ENCODE measurements at places on chromosomes 5 and 9.

DNA sequence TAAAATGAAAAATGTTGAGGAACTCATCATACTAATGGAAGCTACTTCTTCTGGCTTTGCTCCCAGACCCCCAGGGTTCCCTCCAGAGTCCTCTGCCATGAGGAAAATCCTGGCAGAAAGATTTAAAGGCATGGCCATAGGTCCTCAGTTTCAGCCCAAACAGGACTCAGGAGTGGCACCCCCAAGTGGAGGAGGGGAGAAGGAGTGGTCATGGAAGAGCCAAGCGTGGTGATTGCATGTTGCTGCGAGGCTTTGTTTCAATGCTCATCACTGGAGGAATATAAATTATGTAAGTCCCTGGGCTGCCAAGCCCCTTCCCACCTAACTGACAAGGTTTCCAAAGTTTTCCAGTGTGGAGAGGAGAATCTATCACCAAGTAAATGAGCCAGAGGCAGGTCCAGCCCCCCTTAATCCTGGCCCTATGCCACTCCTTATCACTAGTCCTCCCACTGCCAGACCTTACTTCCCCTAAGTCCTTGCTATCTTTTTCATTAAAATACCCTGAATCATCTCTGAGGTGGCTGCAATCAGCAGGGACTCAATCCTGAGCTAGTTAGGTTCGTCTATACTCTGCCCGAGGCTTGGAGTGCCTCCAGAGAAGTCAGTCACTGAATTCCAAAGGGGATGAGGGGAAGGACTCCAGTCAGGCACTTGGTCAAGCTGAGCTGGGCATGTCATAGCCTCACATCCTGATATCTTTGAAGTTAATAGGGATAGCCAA, 70.7 kb upstream of the TAF1L start:
- no peak for DNase-seq

DNA sequence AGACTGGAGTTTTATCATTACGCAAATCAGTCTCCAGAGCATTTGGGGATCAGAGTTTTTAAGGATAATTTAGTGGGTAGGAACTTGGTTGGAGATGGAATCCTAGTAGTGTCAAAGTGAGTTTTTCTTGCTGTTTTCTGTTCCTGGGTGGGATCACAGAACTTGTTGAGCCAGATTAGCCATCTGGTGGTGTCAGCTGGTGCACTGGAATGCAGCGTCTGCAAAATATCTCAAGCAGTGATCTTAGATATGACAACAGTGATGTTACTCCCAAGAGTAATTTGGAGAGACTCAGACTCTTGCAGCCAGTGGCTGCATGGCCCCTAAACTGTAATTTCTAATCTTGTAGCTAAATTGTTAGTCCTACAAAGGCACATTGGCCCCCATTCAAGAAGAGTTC, 1257.8 kb downstream of the MAT2B start:
- no peak for DNase-seq

DNA sequence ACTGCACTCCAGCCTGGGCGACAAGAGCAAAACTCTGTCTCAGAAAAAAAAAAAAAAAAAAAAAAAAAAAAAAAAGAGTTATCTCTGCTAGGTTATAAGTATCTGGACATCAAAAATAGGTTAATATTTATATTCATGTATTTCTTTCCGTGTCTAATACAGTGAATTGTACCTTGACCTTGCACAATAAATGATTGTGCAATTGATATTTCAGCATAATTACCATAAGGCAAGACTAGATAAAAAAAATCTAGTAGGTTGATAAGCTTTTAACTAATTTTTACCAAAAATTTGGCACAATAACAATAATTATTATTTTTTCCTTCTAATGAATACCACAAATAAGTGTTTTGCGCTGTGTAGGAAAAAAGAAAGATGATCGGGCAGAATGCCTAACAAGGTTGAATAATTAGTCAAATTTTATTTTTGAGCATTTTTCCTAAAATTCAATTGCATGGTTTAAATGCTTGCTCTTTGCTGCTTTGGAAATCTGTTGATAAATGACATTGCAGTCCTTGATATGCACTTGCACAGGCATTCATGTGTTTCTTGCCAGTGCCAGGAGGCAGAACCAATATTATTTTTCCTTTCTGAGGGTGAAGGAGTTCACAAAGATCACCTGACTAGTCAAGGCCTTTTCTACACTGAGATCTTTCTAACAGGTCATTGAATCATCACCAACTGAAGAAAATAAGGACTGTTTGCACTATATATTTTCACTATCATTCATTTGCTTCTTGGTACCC, 127.5 kb downstream of the ARRDC3 start:
- no peak for DNase-seq

- DNase-seq = no peak
These were observed 8.2 kb upstream of the RALGDS start for GRCh38 chr9:133129001-133129795.

DNA sequence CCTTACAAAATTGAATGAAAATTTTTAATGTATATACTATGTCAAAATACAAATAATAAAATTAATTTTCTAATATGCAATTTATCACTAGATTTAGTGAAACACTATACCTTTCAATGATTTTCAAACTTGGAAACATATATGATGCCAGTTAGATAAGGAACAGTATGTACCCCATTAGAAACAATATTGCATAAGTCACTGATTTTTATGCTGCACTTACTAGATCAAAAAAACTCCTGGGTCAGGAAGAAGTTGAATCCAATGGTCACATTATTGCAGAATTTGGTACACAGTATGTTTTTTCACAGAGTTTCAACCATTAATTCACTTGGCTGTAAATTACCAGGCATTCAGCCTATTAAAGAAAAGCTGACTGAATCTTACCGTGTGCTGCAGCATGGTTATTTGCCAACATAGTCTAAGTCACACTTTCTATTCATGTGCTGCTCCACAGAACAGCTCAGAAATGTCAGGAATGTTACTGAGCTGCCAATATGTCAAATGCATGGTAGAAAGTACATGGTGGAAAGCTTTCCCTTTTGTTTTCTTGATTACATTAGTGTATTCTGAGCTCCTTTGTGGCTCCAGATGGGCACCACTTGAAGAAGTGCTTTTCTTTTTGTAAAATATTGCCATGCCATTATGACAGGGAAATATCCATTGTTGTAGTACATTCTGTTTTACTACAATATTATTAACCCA, 9.9 kb upstream of the PRR16 start:
- no peak for DNase-seq

- DNase-seq = no peak
These were observed 49.9 kb upstream of the GARNL3 start for GRCh38 chr9:127214421-127215267.

DNA sequence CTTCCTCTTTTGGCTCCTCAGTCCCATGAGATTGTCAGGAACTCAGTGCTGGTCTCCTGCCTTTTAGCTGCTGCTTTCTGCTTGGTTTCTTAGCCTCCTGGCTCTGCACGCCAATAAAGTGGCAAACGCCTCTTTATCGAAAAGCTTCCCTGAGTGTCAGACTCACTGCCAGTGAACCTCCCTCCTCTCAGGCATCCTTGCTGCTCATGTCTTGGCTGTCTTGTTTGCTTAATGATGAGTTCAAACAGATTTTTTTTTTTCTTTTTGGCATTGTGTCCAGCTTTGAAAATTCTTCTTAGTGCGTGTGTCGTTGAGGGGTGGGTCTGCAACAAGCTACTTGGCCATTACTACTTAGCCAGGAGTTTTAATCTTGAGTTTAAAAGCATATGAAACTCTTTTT, 14.9 kb downstream of the RASGRF2 start:
- no peak for DNase-seq

DNA sequence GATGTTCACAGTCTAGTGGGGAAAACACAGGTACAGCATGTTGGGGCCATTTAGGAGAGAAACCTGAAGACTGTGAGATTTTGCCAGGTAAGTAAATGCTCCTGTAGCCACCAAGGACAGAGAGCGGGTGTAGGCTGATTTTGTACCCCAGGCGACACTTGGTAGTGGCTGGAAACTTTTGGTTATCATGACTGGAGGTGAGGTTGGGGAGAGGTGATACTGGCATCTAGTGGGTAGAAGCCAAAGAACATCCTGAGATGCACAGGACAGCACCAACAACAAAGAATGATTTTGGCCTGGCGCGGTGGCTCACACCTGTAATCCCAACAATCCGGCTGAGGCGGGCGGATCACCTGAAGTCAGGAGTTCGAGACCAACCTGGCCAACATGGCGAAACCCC, 38.8 kb upstream of the PWWP2A start:
- DNase-seq = no peak

DNA sequence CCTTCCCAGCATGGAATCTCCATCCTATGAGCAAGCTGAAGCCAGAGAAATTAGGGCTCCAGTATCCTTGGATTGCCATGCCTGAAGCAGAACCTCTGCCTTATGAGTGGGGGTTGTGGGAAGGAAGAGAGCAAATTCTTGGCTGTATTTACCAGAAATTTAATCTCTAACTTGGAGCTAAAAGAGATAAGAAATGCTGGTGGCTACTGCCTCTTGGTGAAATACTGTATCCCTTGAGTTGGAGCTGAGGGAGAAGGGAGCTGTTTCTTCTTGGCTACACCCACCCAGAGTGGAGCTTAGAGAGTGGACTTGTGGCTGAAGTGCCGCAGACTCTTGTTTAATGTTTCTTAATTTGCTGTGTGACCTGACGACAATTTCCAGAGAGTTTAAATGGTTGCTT, 447.3 kb downstream of the ARHGEF28 start:
- DNase-seq = no peak

GRCh38 chr9:98214811-98215210, 22.4 kb upstream of the CORO2A start:
- no peak for DNase-seq

DNA sequence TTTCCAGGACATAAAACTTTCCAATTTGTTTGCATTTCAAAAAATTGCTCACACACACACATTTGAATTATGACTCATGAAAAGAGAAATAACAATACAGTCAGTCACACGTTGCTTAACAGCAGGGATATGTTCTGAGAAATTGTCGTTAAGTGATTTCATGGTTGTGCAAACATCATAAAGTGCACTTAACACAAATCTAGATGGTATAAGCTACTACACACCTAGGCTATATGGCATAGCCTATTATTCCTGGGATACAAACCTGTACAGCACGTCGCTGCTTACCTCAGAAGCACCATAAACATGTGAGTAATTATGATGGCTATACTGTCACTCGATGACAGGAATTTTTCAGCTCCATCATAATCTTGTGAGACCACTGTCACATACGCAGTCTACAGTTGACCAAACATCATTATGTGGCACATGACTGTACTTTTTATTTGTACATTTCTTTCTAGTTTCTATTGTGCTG, 378.2 kb downstream of the ACTL7B start:
- DNase-seq = no peak

- DNase-seq = no peak
These were observed 4.2 kb downstream of the SEMA4D start for GRCh38 chr9:89493671-89494070.

GRCh38 chr9:38172586-38172985, 103.6 kb upstream of the SHB start:
- DNase-seq = no peak

DNA sequence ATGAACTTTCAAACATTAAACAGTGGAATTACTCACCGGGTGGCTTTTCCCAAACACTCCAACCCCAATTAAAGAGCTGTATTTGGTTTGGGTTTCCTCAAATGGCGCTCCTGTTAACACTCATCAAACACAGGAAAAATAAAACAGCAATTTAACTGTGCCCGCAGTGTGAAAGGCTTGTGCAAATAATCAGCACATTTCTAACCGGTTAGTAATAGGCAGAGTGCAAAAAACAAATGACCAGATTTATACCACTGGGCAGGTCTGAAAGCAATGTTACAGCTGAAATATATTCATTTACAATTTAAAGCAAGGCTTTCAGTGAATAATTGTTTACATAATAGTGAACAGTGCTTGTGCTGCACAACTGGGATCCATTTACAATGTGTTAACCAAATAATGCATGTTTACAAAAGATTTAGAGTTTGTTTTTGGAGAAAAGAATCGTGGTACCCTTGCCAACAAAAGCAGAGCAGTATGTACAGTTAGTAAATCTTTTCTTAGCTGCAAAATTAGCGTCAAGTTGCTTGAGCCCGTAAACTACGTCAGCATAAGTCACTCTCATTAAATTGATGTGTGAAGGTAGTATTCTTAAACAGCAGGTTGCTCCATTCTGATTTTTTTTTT, 662.9 kb upstream of the ZNF608 start:
- no peak for DNase-seq

DNA sequence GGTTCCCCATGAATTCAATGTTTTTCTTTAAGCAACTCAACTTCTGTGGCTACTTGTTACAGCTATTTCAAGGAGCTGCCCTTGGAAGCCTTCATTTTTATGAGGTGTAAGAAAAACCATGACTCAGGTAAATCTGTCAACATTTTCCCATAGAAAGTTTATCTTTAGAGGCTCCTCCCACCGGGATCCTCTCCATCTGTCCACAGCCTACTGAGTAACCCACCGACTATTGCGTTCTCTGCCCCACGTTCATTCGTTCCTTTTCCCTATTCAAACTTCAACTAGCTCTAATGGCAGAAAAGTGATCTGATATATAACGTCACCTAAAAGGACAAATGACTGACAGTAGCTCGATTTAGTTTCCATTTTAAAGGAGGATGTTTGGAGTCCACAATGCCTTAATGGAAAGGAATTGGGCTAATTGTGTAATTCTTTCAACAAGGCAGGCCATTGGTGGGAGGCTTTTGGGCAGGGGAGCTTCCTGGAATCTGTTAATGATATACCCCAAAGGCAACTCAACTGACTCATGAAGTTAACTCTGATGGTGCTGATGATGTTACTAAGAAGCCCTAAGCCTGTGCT, 29.3 kb upstream of the NR3C1 start:
- no peak for DNase-seq

DNA sequence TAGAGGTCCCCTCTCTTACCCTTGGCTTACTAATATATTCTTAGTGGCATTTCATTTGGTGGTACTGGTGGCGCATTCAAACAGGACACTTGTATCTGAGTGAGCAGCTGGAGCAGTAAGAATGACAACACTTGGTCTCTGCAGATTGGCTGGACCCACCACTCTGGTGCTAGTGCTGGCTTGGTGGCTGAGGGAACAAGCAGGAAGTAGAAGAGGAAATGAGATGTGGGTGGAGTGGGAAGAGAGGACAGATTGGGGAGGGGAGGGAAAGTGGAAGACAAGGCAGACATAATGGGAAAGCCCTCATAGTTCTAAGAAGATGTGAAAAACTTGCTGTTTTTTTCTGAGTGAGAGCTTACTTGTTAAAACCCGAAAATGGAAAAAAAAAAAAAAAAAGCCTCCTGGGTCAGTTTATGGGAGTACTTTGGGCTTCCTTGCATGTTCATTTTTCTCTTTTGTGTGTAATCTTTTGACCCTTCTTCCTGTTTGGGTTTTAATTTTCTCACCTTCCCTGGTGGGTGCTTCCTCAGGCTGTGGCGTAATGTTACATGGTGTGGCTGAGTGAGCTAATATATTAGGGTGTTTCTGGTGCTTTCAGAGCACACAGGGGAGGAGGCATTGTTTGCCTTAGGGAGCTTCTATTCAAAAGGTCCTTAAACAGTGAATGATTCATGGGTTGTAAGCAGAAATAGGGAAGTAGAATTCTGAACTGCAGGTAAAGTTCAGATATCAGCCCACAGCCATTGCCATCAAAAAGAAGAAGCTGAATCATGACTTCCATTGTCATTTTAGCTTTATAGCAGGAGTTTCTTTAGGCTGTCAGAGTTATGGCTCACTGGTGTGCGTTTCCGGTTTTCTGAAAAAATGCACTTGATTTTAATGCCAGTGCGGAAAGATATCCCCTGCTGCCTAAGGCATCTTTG, 52.3 kb downstream of the TLE4 start:
- no peak for DNase-seq

GRCh38 chr9:118985851-118986250, 383.4 kb downstream of the BRINP1 start:
- DNase-seq = no peak

GRCh38 chr5:77167063-77167462, 43.4 kb upstream of the PDE8B start:
- no peak for DNase-seq

Measured in activated CD4-positive, alpha-beta T cell treated with anti-CD3 and anti-CD28 coated beads, Interleukin-2, amount 50 U/mL, for 24 hours (primary cell).